ENCODE measurements at places on chromosomes 5 and 9.

GRCh38 chr9:97531888-97532376, 30.5 kb downstream of the TMOD1 start:
- no peak for DNase-seq

- DNase-seq: no peak
Measured at GRCh38 chr5:77321793-77322394, 111.4 kb downstream of the PDE8B start.

GRCh38 chr5:67520161-67520908, 323.7 kb upstream of the CD180 start:
- DNase-seq: peak; percentile 40

DNA sequence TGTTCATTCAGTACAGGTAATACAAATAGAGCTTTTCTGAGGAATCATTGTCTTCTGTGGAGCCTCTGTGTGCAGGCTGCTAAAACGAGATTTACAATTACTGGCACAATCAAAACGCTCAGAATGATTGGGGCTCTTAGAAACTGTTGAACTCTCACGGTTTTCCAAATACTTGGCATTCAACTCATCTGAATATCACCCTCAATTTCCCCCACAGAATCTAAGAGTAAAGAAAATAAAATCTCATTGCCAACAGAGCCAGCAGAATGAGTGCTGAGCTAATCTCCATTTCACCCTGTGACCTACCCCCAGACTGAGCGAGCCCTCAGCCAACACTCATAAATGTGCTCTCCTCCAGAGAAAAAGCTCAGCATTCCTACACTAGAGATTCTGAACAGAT, 35.3 kb upstream of the TMED7 start:
- no peak for DNase-seq

GRCh38 chr5:174056064-174056847, 10.8 kb downstream of the NSG2 start:
- no peak for DNase-seq

DNA sequence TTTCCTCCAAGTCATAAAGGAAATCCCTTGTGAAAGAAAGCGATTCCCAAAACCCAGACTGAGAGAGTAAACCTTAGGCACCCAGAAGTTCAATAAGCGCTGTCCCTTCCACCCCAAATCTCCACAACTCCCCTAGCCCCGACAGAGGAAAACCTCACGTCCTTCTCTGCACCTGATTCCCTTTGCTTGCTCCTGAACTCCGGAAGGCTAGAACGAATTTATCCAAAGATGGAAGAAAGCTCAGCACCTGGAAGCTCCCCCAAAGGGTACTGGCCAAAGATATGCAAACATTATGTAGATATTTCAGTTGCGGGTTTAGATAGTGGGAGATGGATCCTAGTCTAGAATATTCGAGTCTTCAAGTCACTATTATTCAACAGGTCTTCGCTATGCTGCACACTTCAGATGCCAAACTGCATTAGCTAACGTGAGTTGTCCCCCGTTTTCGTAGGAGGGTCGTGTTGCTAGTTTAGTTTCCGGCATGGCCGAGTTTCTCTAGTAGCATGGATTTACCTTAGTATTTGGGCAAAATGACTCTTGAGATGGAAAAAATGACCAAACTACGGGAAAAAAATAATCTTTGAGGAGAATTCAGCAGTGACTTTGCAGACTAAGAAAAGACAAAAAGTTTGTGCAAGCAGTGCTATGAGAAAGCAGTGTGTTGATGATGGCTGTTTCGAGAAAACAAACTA, 27.7 kb downstream of the NR2F1 start:
- DNase-seq: no peak

GRCh38 chr5:163658702-163659567, 153.5 kb downstream of the MAT2B start:
- DNase-seq: no peak

DNA sequence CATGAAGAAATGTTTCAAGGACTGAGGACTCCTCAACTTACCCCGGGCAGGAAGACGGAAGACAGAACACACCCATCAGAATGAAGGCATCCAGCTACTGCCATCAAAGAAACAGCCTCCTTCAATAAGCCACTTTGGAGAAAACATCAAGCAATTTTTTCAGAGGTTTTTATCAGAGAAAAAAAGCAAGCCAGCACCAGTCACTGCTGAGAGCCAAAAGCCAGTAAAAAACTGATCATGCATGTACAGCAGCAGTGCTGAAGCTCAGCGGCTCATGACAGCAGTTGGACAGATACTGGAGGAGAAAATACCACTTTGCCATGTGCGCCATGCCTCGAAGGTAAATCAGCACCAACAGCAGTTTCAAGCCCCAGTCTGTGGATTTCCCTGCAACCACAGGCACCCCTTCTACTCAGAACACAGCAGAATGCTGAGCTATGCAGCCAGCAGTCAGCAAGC, 10.1 kb upstream of the ZNF484 start:
- DNase-seq: no peak

GRCh38 chr5:56279979-56280378, 46.8 kb upstream of the ANKRD55 start:
- DNase-seq: no peak

DNA sequence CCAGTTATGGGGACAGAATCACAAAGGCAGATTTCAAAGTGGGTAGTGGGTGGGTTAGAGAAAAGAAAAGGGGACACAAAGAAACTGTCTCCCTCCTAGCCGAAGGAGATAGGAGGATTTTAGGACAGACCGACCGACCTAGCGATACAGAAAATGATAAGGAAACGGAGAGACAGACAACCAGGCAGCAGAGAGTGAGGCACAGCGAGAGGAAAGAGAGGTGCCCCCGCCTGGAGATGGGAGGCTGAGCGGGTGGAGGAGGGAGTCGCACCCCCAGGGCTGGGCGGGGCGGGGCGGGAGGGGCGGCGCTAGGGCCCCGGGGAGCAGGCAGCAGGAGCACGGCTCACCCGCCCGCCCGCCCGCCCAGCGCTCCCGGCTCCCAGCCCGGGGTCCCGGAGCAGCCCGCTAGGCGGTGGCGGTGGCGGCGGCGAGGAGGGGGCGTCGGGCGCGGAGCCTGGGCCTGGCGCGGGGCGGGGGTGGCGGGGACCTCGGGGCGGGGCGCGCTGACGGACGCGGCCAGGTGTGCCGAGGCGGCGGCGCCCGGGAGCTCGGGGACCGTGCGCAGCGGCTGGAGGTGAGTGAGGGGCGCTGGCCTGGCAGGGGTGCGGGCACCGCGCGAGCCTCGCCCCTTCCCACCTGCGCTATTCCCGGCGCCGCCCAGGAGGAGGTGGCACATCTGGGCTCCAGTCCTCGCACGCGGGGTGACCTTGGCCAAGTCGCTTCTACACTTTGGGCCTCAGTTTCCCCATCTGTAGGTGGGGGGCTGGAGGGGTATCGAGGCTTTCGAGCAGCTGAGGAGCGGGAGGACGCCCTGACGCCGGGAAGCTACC, 15.9 kb upstream of the SYNPO start:
- DNase-seq: peak; percentile 5

DNA sequence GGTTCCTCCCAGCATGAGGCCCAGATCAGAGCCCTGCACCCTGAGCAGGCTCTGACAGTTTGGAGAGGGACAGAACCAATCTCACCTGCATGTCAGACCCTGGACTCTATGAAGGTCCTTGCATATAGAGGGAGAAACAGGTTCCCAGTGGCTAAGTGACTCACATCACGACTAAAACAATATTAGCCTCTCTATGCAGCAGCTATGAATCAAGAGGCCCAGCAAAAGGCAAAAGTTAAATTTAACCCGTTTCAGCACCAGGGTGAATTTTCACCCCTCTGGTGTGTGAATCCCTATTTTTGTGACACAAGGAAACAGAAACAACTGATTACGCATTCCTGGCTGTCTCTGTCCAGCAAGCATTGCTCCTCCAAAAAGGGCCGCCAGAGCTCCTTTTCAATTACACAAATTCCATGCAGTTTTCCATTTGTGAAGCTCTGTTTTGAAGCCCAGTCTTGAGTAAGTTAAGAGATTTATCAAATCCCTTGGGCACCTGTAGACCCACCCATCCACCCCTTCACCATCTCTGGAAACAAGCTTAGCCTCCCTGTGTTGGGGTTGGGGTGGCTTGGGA, 136.6 kb downstream of the GABBR2 start:
- DNase-seq: no peak

DNA sequence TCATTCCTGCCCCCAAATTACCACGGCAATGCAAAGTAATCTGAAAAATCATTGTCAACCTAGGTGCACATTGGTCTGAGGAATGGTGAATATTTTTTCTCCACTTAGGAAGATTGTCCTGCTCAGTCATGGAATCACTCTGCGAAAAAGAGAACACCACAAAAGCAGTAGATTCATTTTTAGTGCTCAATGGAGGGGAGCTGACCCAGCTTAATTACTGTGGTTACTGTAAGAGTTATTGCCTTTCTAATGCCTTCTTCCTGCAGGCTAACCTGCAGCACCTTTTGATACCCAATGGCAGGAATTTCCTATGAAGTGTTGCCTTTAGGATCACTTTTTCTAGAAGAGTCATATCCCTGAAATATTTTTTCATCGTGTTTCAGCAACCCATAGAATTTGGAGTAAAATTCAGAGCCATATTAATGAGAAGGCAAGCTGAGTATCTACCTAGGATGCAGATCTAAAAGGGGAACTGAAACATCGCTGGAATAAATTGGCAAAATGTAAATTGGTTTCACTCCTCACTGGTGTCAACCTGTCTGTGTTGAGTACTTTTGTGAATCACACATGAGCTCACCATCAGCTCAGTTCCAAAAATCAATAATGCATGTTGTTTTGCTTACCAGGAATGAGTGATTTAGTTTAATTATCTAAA, 464.5 kb downstream of the CSNK1G3 start:
- DNase-seq: no peak

- DNase-seq: no peak
Measured at GRCh38 chr5:12313602-12314001, 409.4 kb upstream of the CTNND2 start.

DNA sequence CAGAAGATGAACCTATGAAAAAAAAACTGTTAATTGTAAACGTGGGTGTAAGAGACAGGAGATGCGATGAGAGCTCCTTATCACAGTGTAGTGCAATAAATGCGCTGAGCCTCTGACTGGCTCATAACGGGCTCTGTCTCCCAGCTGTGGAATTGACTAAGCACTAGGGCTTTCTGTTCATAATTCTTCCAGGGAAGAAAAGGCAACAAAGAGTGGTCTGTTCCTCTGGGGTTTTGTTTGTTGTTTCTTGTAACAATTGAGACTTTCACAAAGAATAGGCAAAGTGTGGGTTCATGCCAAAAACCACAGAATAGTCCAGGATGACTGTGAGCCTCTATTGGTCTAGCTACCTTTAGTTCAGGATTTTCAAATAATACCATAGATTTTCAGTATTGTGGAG, 39.4 kb downstream of the UBE2QL1 start:
- DNase-seq: no peak

GRCh38 chr5:158023266-158023665, 164.3 kb upstream of the CLINT1 start:
- no peak for DNase-seq

DNA sequence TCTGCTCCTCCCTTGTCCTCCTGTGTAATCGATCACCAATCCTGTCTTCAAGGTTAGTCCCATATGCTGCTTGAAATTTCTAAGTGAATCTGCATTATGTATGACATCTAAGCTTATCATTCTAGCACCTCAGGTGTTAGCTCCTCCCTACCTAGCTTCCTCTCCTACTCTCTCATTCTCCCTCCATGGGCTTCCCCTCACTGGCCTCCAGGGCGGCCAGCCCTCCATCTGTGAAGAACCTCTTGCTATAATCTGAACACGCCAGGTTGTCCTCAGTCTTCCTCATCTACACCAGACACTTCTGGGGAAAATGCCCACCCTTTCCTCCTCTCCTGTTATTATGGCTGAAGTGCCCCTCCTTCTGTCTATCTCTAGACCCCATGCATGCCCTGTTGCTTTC, 599.3 kb upstream of the KLF4 start:
- DNase-seq: no peak

DNA sequence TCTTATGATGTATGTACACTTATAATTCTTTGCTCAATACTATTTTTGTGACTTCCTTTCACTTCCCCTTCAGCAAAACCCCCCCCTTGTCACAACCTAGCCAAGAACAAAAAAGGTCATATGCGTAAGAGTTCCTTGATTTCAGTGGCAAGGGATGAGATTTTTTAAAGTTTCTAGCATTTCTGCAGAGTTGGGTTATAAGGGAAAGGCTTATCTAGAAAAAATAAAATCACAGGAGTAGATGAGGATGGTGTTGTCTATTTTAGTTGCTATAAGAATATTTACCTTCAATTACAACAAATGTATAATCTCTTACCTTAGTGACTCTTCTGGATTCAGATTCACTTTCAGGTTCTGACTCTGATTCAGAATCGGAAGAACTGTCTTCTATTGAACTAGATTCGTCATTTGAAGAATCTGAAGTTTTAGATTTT, 184.6 kb downstream of the AP3B1 start:
- DNase-seq: no peak

GRCh38 chr5:93184041-93184440, 397.0 kb downstream of the NR2F1-AS1 start:
- no peak for DNase-seq

DNA sequence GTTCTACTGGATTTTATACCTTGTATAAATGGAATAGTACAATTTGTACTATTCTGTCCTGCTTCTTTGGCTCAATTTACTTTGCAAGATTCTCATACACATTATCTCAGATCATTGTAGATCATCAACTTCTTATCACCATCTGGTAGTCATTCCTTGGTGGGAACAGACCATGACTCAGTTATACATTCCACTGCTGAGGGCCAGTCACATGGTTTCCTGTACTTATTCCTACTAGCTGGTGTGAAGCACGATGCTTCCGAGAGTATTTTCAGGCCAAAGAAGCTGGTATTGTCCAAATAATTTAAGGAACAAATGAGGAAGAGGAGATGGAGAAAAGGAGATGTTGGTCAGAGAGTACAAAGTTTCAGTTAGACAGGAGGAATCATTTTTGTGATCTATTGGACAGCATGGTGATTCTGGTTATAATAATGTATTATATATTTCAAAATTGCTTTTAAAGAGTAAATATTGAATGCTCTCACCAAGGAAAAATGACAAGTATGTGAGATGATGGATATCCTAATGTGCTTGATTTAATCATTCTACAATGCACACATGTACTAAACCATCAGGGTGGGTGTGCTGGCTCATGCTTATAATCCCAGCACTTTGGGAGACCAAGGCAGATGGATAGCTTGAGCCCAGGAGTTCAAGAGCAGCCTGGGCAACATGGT, 124.1 kb downstream of the SYK start:
- DNase-seq: no peak

GRCh38 chr9:111131211-111131610, 92.9 kb upstream of the LPAR1 start:
- no peak for DNase-seq

GRCh38 chr5:14995229-14995628, 123.7 kb upstream of the ANKH start:
- no peak for DNase-seq

DNA sequence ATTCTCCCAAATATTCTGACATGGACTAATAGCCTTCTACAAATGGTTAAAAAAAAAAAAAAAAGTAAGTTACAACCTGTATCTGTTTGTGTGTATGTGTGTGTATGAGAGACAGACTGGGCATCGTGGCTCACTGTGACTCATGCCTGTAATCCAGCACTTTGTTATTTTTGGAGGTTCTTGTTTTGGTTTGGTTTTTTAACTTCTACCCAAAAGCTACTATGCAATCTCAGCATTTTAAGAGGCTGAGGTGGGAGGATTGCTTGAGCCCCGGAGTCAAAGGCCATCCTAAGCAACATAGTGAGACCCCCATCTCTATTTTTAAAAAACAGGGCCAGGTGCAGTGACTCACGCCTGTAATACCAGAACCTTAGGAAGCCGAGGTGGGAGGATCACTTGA, 17.6 kb upstream of the HAVCR1 start:
- DNase-seq: no peak

GRCh38 chr5:52989025-52989780, at the start of gene ITGA2:
Gene ITGA2, plus strand, starts transcription at chr5:52989352. Its CDS starts 117 bp downstream, at chr5:52989469.
- no peak for DNase-seq

Data from NCI-H1930 (cell line).